ENCODE measurements at places on chromosomes 7 and 10. TPM values are rescaled to one million over a fixed set of nuclear protein-coding genes. Genes with fewer than 3 reads are reported as not detected.
A peak's percentile ranks its signal among the peaks of the same experiment; 100 is the strongest.

GRCh38 chr10:112687647-112688046, 240.6 kb downstream of the VTI1A start:
- H3K36me3 ChIP-seq = no peaks in the 10 kb centered on the region
- DNase-seq = no peak
- H3K4me3 ChIP-seq = no peak overlapping the region
- no peaks in the 10 kb centered on the region for H3K4me1 ChIP-seq
- no peaks in the 10 kb centered on the region for H3K27me3 ChIP-seq
- H3K27ac ChIP-seq = no peak overlapping the region

- peaks cover 12% of the 10 kb centered on the region for H3K4me1 ChIP-seq
- H3K36me3 ChIP-seq = no peaks in the 10 kb centered on the region
- H3K4me3 ChIP-seq = no peak overlapping the region
- H3K27ac ChIP-seq = 0 out of 2 replicates have a peak overlapping the region, but pooled peaks have one; percentile 32
- peak; percentile 61 for DNase-seq
Measured at GRCh38 chr10:88091490-88092061, 228.2 kb downstream of the PTEN start.

DNA sequence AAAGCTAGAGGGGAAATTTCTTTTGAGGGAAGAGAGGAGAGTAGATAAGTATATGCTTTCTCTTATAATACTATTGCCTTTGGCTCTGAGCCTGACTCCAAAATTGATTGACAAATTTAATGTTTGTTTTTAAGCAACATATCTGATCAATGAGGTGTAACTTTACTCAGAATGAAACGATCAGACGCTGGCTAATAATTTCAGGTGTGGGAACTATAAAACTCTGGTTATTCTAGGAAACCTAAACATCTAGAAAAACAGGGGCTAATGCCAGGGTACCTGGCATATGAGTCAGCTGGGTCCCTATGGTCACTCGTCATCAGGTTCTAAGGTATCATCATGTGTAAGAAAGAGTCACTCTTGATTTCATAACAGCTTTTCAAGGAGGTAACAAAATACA, 139.7 kb downstream of the ATE1 start:
- H3K4me1 ChIP-seq = peaks cover 17% of the 10 kb centered on the region
- no peaks in the 10 kb centered on the region for H3K27me3 ChIP-seq
- no peaks in the 10 kb centered on the region for H3K36me3 ChIP-seq
- DNase-seq = peak; percentile 84
- H3K4me3 ChIP-seq = no peak overlapping the region
- peak overlapping the region; percentile 41 for H3K27ac ChIP-seq

GRCh38 chr7:83882551-83882950, 233.6 kb upstream of the SEMA3E start:
- H3K27ac ChIP-seq = no peak overlapping the region
- no peak for DNase-seq
- no peaks in the 10 kb centered on the region for H3K36me3 ChIP-seq
- no peaks in the 10 kb centered on the region for H3K27me3 ChIP-seq

GRCh38 chr7:1025743-1026581, 18.4 kb upstream of the GPR146 start:
- H3K4me3 ChIP-seq = no peak overlapping the region
- no peak for DNase-seq
- no peaks in the 10 kb centered on the region for H3K27me3 ChIP-seq
- H3K27ac ChIP-seq = no peak overlapping the region
- H3K36me3 ChIP-seq = no peaks in the 10 kb centered on the region
- peaks cover 14% of the 10 kb centered on the region for H3K4me1 ChIP-seq

DNA sequence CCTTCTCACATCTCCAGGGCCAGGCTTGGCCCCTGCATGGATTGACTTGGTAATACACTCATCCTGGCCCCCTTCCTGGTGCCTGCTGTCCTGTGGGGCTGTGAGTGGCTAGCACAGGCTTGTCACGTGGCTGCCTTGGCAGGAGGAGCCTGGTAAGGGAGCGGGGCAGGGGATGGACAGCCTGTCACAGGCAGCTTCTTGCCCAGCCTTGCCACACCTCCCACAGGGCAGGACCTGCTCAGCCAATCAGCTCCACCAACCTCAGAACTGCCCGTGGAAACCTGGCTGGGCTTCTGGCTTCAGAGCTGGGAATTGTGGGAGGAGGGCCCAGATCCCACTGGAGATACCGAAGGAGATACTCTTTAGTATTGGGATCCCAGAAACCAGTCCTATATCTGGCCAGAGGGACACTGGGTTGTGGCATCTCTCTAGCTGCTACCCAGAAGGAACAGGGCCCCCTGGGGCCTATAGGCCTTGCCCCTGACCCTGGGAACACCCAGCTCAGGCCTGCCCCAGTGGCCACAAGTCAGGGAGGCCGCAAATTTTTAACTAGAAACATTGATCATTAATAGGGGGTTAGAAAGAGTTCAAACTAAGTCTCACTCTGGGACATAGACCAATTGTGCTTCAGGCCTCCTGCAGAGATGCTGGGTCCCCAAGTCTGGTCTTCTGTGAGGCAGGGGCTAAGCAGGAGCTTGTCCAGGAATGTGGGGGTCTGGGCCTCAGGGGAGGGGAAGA, at the start of gene HOGA1:
TSS of gene HOGA1 (plus strand) at position 330 of the 738 bp plus-strand sequence. CDS start at position 645, 315 bp downstream.
- no peak within 1 kb of the TSS for H3K27ac ChIP-seq
- H3K36me3 ChIP-seq = no peaks in the 10 kb centered on the region
- H3K27me3 ChIP-seq = no peaks in the 10 kb centered on the region
- no peak within 1 kb of the TSS for H3K4me3 ChIP-seq
- no peaks in the 10 kb centered on the region for H3K4me1 ChIP-seq
- peak; percentile 67 for DNase-seq

DNA sequence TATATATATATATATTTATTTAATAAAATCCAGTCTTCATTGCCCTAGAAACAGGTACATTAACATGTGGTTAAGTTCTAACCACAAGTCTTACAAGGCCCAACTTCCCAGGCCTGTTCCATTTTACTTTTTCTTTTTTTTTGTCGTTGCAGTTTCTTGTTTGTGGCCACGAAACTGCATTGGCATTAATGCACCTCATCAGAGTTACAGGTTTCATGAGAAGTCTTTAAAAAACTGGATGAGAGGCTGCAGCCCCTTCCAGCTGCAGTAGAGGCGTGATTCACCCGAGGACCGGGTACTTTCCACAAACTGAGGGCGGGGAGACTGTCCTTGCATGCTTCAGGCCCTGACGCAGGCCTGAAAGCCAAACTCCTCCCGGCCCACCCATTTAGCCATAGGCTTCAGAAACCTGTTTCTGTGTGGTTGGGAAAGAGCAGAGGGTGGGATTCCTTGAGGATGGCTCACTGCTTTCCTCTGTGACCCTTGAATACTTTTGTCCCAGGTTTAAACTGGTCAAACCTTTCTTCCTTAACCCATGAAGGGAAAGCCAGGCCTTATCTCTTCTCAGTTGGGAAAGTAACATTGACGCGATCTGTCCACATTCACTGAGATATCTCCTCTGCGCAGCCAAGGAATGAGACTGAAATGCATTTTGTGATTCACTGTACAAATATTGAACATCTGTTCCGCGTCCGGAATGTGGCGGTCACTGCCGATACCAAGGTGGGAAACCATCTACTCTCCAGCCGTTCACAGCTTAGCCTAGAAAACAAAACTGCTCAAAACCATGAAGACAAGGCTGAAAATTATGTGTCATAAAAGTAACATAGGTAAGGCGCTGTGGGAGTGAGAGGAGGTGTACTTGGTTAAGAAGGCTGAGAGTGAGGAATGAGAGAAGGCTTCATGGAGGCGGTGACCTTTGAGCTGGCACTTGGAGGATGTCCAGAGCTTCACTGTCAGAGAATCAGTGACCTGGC, 311.7 kb downstream of the GATA3 start:
- H3K27me3 ChIP-seq = no peaks in the 10 kb centered on the region
- DNase-seq = peak; percentile 94
- peak overlapping the region; percentile 34 for H3K4me3 ChIP-seq
- H3K27ac ChIP-seq = peak overlapping the region; percentile 98
- peaks cover 30% of the 10 kb centered on the region for H3K4me1 ChIP-seq
- H3K36me3 ChIP-seq = no peaks in the 10 kb centered on the region

DNA sequence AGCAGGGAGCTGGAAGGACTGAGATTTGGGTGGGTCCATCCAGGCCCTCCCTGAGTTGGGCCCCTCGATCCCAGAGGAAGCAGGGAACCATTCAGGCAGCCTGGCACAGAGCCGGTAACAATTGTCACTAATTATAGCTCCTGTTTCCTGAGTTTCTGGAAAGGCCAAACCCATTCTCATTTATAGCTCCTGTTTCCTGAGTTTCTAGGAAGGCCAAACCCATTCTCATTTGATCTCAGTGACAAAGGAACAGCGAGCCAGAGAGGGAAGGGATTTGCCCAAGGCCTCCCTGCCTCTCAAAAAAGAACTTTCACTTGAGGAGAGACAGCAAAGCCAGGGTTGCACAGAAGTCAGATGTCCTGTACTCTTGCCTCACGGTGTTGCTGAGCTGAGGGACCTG, 521.9 kb downstream of the TYW1 start:
- no peaks in the 10 kb centered on the region for H3K27me3 ChIP-seq
- no peak overlapping the region for H3K4me3 ChIP-seq
- H3K4me1 ChIP-seq = no peaks in the 10 kb centered on the region
- no peaks in the 10 kb centered on the region for H3K36me3 ChIP-seq

DNA sequence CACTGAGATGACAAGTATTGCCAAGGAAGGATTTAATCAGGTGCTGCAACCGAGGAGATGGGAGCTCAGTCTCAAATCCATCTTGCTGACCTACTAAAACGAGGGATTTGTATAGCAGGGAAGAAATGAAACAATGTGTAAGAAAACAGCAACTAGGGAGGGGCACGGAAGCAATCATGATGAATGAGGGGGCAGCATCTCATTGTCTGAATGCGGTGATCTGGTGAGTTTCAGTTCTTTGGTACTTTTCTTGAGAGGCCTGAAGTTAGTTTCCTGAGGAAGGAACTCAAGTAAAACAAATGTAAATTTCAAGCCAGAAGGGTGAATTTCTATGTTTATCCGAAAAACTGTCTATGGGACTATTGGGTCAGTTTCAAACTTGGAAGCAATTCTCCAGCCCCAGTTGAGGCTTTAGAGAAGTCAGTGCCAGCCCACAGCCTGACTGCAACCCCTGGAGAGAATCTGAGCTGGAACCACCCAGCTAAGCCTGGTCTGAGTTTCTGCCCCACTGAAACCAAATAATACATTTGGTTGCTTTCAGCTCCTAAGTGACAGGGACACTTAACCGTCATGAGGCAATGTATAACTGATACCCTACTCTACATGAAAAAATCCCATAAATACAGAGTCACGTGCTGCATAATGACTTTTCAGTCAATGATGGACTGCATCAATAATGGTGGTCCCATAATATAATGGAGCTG, 45.8 kb upstream of the TNS3 start:
- H3K27me3 ChIP-seq = no peaks in the 10 kb centered on the region
- DNase-seq = no peak
- H3K4me1 ChIP-seq = peaks cover 9% of the 10 kb centered on the region

DNA sequence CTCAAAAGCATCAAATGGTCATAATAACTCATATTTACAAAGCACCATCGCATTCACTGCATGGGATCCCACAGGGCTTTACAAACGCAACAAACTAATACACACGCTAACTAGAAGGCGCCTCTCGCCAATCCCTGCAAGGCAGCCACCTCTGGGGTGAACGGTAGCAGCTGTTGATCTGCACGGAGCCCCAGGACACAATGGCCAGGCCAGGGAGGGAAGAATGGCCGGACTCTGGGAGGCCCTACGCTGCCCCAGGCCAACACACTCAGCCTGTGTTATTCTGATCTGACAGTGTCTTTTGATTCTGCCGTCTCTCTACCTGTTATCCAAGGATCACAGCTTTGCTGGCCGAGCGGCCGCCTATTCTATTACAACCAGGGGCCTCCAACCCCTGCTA, 41.8 kb downstream of the HABP2 start:
- no peak for DNase-seq
- no peak overlapping the region for H3K27ac ChIP-seq
- H3K27me3 ChIP-seq = peaks cover 81% of the 10 kb centered on the region
- no peak overlapping the region for H3K4me3 ChIP-seq

Gene KIF11
- total RNA-seq = 21.7 TPM

Gene MYPN
- total RNA-seq = 4.1 TPM

Gene AKR1C3
- total RNA-seq = 1,870 TPM
